NCI-H1930 (cell line): ENCODE measurements at places on chromosomes 11 and 22.

GRCh38 chr11:19168090-19168489 lies 33.7 kb downstream of the CSRP3 start:
- DNase-seq: no peak

DNA sequence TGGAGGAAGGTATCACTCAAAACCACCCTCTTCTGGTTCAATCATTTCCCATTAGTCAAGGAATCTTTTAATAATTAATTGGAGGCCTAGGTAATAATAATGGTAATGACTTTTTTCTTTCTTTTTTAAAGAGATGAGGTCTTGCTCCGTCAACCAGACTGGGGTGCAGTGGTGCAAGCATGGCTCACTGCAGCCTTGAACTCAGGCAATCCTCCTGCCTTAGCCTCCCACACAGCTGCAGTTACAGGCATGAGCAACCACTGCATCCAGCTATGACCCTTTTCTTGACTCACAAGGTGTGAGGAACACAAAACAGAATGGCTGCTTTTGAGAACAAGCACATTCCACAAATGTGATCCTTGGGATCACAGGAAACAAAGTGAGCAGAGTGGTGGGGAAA lies 3.6 kb downstream of the POLDIP3 start:
- no peak for DNase-seq

DNA sequence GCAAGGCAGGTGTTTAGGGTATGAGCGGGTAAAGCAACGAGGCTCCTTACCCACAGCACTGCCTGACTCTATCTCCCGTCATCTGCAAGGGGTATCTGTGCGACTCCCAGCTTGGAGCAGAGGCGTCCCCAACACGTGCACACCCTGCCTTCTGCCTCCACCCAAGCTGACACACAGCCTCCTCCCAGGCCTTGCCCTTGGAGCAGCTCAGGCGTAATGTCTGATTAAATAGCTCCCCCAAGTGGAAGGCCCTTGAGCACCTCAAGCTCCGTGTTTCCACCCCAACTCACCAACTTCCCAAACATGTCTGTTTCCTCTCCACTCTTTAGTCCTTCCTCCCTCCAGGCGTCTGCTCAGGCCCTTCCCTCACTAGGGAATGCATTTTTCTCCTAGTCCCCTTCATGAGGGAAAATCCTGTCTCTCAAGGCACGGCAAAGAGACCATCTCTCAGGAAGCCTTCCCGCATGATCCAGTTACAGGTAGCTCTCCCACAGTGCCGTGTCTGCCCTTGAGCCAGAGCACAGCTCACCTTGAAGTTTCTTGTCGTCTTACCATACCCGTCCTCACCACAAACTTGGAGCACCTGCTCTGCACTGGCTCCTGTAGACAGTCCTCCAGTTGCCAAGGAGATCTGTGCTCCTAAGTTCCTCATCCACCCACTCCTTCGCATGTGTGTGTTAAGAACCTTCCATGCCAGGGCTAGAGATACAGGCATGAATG lies 15.8 kb downstream of the CYB5R2 start:
- DNase-seq: no peak

GRCh38 chr11:17543041-17543440 lies 1.2 kb downstream of the USH1C start:
- DNase-seq: no peak

GRCh38 chr11:30333405-30333804 lies 10.5 kb downstream of the ARL14EP start:
- no peak for DNase-seq

DNA sequence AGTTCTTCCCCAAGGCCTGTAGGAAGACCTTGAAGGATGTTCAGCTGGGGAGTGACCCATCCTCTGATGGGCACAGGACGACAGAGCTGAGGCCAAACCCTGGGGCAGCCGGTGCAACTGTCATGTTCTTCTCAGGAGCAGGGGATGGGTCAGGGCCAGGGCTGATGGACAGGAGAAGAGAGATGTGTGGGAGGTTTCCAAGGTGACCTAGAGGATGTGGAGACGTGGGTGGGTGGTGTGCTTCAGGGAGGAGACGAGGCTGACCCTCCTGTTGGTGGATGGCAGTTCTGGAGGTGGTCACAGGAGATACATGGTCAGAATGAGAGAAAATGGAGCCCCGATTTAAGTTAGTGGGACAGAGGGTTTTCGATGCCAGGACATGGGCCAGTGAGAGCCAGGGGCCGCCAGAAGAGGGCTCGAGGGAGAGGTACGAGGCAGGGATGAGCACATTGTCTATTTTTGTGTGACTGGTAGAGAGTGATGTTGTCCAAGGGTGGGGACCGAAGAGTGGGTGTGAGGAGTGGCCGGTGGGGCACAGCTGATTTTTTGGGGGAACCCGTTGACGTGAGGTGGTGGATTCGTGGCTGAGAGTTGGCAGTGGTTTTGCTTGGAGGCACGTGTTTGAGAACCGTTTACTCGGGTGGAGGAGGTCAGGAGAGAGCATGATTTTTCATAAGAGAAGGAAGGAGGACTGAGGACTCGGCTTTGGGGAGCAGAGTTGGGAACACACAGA lies 14.6 kb downstream of the TBC1D22A start:
- no peak for DNase-seq

DNA sequence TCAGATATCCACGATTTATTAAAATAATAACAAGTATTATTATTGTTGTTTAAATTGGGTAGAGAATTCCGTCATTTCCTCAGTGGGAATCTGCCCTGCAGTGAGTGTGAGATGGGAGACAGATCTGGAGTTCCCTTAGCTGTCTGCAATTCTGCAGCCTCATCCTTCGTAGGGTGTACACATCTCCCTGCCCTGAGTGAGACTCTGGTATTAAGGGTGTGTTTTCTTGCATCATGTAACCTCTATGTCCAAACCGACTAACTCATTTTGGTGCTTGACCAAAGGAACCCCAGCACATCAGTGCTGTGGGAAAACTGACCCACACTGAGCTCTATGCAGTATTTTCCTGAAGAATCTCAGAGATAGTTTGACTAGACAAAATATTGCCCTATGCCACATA lies 157.6 kb downstream of the LDLRAD3 start:
- DNase-seq: no peak

GRCh38 chr11:107136892-107137291 lies 118.6 kb upstream of the GUCY1A2 start:
- DNase-seq: no peak

DNA sequence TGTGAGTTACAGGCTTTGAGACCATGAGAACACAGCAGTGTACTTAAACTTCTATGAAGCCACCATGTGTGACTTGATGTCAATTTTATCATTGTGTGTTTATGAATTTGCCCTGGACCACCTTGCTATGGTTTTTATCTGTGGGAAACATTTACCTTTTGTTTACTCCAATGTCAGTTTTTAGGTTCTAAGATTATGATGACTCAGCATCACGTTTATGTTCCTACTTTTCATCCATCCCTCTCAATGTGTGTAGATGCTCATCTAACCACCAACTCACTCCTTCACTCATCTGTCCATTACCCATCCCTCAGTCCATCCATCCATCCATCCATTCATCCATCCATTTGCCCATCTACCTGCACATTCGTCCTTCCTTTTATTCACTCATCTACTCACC lies 338.8 kb downstream of the MIAT start:
- DNase-seq: no peak

- DNase-seq: no peak
Observed at GRCh38 chr11:129778877-129779276, 36.8 kb upstream of the TMEM45B start.

GRCh38 chr22:36191106-36191836 lies 10.3 kb downstream of the APOL4 start:
- no peak for DNase-seq

- no peak for DNase-seq
Observed at GRCh38 chr11:29780756-29781155, 236.1 kb downstream of the KCNA4 start.

DNA sequence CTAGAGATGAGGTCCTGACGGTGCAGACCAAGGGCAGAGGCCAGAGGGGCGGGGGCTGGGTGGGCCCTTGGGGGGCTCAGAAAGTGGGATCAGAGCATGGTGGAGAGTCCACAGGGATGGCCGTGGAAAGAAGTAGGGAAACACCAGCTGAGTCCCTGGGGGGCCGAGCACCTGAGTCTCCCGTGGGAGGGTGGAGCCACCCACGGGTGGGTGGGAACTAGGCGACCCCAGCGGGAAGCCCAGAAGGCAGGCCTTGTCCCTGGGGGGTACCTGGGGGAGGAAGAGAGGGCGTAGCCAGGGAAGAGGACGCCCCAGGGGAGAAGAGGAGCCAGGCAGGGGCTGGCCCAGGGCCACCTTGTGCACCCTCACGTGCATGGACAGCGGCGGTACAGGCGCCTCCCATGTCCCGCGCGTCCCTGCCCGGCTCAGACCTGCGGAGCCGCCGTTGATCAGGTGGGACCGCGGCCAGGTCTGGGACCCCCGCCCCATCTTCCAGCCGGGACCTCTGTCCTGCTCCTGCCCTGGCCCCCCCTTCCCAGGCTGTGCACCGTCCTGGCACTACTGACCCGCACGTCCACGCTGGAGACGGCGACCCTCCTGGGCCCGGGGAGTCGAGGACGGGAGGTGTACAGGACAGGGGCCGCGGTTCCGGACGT lies 10.2 kb downstream of the CRELD2 start:
- no peak for DNase-seq

DNA sequence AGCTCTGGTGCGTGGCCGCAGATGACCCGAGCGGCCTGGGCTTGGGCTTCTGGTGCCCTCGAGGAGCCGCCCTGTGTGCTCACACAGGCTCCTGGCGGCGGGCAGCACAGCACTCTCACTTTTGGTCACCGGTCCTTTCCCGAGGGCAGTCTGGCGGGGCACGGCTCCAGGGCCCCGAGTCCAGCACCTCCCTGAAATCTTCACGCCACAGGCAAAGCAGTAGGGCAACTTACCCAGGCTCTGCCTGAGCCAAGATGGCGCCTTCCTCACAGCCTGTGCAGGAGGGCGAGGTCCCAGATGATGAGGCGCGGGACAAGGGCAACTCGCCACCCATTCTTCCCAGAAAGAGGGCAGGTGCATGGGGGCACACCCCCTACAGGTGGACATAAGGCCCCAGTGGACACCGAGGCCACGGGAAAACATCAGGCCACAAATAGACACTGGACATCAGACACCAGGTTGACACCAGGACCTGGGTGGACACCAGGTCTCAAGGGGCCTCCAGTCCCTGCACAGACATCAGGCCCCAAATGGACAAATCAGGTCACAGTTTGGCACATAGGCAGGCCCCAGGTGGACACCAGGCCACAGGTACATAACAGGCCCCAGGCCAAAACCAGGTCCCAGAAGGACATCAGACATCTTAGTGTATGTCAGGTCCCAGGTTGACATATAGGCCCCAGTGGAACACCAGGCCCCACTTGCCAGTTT lies 57.6 kb upstream of the SEPTIN5 start:
- no peak for DNase-seq

- DNase-seq: no peak
Observed at GRCh38 chr11:35688023-35688422, 25.4 kb downstream of the TRIM44 start.

DNA sequence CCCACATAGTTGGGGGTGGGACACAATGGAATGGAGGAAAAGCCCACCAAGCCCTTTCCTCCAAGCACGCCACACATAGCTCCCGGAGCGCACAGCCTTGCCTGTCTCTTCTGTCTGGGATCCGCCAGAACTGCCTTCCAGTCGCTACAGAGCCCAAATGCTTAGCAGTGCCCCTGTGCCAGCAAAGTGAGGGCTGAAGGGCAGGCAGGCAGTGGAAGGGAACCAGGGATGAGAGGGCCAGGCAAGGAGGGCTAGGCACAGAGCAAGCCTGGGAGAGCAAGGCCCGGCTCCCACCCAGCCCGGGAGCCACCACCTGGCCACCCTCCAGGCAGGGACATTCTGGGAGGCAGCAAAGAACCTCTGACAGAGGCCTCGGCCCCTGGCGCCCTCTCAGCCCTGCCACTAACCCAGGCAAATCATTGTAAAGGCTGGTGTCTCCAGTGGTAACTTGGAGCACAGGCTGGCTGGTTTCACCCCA lies 32.5 kb downstream of the PPP2R1B start:
- no peak for DNase-seq
